Tongue (tissue), 3 donors: ENCODE measurements at places on chromosomes 12 and 14.

DNA sequence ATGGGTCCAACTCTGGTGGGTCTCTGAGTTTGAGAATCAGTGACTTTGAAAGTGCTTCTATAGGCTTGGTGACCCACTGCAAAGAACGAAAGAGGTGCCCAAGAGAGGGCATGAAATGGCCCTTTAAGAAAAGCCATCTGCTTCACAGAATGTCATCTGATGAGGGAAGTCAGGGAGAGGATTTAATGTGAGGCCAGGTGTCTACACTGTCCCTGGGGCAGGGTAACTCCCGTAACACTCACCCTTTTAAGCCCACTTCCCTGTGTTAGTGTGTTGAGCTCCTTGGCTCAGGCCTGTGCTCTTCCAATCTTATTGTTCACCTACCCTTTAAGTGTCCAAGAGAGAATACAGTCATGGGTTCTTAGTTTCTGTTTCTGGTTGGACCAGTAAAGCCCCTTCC lies 16.4 kb upstream of the SRSF5 start:
- DNase-seq, result no peak

DNA sequence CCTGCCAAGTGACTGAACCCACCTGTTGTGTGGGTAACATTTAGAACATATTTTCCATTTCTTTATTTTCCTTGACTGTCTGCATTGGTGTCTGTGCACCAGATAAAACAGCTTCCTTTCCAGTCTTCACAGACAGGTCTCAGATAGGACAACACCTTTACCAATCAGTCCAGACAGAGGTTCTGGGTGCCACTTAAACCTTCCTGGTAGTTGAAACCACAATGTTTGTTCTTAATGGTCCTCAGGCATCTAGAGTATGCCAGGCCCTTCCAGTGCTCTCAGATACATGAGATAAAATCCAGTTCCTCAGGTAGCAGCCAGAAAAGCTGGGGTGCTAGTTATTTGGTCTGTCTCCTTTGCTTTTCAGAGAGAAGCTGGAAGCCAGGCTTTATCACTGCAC lies 7.0 kb upstream of the CLEC2D start:
- no peak for DNase-seq

- no peak for DNase-seq
Observed at GRCh38 chr12:103336940-103337339, 158.8 kb downstream of the C12orf42 start.

DNA sequence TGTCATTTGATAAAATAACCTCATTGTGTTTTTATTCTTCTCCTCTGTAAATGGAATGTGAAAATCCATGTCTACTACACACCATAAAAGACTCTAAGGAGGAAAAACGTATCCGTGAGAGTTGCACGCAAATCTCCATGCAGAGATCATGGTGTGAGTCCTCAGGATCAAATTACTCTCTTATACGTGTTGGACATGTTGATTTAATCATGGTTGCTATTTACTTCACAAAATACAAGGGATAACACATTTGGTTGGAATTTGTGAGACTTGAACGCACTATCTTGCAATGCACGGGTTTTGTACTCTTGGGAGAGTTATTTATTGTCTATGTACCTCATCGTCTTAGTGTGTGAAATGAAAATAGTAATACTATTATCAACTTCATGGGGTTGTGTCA lies 128.0 kb upstream of the RASSF8 start:
- DNase-seq, result peak; percentile 42

DNA sequence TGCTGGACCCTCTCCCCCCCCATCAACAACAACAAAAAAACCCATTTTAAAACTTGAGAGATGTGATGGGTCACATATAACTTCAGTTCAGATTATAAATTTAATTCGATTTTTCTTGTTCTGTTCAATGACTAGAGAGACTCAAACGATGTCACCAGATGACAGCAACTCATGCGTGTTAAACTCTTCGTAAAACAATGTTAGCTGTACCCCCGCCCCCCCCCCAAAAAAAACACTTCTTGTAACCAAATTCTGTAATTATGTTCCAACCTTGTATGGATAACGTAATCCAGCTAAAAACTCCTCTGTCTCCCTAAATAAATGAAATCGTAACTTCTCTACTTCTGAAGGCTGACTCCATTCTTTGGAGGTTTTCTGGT lies 614 bp upstream of the NACA start:
- DNase-seq, result no peak
